ENCODE measurements at places on chromosomes 13 and 19.

DNA sequence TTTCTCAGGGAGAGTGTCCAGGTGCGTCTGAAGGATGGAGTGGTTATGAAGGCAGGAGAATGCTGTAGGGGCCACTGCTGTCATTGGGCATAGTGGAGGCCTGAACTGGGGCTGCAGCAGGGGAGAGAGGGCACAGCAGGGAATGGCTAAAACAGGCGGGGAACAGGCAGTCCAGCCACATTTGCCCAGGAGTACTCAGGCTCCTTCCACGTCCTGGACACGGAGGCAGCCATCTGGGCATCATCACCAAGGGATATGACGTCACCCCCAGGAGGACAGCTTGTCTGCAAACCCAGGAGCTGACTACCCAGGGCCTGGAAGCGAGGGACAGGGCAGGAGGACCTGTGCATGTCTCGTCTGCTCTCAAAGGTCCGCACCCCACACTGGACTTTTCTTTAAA, 22.2 kb downstream of the VSTM2B start:
- no peak for DNase-seq

DNA sequence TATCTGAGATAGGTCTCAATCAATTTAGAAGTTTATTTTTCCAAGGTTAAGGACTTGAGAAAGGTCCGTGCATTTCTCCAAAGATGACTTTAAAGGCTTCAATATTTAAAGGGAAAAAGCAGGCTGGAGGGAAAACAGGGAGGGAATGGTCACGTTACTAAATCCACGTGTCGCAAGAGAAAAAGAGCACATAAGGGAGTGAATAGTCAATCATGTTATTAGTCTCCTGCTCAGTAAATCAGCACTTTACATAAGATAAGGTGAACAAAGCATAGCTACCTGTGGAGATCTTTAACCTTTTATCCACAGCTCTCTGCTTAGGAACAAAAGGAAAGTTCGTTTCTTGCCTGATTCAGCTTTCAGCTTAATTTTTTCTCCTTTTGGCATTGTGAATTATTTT, 31.3 kb upstream of the LSM14A start:
- no peak for DNase-seq

GRCh38 chr13:92460479-92460878, 766.1 kb upstream of the GPC6 start:
- no peak for DNase-seq

GRCh38 chr13:84362777-84363176, 480.5 kb upstream of the SLITRK1 start:
- no peak for DNase-seq

Data from NCI-H1092 (cell line).